ENCODE measurements at places on chromosomes 7 and 10.

DNA sequence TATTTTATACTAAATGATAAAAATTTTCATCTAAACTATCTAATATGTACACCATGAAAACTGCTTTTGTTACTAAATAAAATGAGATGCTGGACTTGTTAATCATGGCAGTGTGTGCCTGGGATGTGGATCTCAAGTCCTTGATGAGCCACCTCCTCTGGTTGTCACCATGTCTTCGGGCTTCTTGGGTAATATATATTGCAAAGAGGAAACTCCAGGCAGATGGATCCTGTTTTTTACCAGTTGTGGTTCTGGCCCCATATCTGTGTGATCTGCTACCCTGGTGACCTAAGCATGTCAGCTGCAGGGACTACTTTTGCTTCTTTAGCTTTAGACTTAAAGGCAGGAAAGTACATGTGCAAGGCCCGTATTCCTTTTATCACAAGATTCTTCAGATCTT is 46.2 kb downstream of the TMEM60 start:
- no peak for DNase-seq

DNA sequence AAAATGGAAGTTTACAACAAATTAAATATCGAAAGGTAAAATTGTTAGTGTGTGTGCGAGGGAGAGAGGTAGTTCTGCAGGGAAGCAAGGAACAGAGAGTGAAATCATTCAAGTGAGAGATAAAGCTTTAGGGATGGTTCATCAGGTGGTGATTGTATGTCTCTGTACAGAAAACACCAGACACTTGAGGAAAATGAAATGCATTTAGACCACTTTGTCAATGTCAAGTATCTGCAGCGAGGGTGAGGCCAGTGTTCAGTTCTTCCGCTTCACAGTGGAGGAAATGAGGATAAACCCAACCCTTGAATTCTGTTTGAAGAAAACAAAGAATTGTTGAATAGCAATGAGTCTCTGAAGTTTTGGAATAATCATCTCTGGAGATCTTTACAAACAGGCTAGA is 14.4 kb upstream of the ITGB1 start:
- DNase-seq, result no peak

DNA sequence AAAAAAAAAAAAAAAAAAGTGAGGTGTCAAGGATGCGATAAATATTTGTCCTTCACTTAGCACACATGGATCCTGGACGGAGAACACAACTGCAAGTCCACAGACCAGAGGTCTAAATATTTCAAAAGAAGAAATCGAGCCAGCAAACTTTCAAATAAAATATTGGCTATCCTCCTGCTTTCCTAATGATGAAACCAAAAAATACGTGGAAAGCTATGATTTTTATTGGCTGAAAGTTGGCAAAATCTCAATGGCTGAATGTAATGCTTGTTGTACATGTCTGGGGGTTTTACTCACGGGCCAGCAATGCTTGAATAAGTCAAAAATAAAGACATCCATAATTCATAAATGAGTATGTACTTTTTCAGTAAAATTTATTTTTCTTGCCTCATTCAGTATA is 19.0 kb upstream of the MGMT start:
- DNase-seq, result no peak

- no peak for DNase-seq
These were observed 16.2 kb downstream of the CHST3 start for GRCh38 chr10:71980181-71981014.

GRCh38 chr10:37860494-37861190 is 3.2 kb upstream of the ZNF248 start:
- no peak for DNase-seq

DNA sequence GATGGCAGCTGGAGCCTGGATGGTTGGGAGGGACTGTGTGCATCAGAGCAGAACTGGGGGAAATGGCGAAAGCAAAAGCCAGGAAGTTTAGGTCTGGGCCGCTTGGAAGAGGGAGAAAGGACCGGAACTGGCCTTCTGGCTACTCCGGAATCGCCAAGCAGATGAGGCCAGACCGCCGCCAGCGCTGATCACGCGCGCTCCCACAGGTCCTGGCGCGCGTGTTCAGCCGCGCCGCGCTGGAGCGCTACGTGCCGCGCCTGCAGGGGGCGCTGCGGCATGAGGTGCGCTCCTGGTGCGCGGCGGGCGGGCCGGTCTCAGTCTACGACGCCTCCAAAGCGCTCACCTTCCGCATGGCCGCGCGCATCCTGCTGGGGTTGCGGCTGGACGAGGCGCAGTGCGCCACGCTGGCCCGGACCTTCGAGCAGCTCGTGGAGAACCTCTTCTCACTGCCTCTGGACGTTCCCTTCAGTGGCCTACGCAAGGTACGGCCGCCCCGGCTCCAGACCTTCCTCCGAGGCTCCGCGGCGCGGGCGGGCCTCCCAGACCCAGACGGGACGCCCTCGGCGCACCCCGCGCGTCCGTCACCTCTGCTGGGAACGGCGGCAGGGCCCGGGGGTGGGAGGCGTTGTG is 2.0 kb downstream of the CYP26C1 start:
- peak; percentile 70 for DNase-seq

- DNase-seq, result no peak
These were observed 233.8 kb upstream of the NEBL start for GRCh38 chr10:21130683-21131442.

DNA sequence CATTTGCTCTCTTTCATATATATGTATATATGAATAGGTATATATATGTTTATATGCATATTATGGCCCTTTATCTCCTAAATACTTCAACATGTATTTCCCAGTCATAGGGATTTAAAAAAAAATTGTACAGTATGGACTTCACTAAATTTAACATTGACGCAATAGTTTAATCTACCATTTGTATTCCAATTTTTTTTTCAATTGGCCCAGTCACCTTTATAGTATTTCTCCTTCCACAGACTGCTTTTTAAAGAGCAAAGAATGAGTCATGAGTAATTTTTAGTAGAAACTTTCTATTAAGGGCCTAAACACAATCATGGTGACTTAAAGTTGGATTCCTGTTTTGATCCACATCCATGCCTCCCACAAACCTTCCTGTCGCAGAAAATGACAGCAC is 20.5 kb downstream of the CCSER2 start:
- DNase-seq, result no peak

DNA sequence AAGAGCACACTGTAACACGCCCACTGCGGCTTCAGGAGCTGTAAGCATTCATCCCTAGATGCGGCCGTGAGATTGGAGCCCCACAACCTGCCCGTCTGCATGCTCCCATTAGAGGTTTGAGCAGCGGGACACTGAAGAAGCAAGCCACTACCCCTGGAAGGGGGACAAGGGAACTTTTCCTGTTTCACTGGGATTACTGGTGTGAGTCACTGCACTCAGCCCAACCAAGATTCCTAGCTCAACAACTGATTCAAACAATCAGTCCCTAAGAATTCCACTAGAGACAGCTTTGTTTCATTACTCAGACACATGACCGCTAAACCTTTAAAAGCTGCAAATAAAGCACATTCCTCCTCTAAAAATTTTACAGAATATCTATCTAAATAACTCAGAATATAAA is 69.8 kb downstream of the ORC5 start:
- no peak for DNase-seq

- DNase-seq, result peak; percentile 55
These were observed at the start of gene RBM20 for GRCh38 chr10:110643653-110644597. Gene RBM20, plus strand, starts transcription at chr10:110644336. Its CDS starts 119 bp downstream, at chr10:110644455.

DNA sequence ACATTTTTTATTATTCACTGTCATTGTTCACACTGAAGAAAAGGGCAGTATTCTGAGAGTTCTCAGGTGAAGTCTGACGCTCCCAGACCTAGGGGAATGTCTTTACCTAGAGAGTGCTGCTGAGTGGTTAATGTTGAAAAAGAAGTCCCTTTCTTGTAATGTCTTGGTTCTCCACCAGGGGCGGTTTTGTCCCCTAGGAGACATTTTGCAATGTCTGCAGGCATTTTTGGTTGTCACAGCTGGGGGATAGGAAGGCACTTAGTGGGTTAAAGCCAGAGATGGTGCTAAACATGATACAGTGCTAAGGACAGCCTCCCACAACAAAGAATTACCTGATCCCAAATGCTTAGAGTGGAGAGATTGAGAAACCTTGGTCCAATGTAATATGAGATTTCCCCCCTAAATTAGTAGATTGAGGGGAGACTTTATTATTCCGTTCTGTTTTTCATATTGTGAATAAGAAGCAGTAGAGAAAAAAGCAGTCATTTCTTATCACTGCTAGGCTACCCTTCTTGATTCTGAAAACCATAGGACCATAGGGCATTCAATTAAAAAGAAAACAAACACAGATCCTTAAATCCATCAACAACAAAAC is 13.1 kb downstream of the UMAD1 start:
- DNase-seq, result peak; percentile 69

GRCh38 chr10:37704566-37704965 is 152.8 kb downstream of the ZNF248 start:
- DNase-seq, result no peak

- no peak for DNase-seq
These were observed 209.9 kb downstream of the BBS9 start for GRCh38 chr7:33339074-33339790.

DNA sequence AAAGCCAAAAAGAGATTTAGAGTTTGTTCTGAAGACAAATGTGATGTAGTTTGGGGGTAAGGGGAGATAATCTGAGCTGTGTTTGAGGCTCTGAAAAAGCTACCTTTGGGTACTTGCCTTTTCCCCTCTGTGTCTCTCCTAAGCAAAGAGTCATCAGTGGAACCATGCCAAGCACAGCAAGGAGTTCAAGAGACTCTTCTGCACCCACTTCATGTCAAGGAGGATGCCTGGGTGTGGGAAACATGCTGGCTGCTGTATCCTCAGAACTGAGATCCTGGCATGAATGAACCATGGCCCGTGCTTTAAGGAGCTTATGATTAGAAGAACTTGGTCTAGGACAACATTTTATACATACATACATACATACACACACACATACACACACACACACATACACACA is 142.9 kb downstream of the NOC3L start:
- no peak for DNase-seq

DNA sequence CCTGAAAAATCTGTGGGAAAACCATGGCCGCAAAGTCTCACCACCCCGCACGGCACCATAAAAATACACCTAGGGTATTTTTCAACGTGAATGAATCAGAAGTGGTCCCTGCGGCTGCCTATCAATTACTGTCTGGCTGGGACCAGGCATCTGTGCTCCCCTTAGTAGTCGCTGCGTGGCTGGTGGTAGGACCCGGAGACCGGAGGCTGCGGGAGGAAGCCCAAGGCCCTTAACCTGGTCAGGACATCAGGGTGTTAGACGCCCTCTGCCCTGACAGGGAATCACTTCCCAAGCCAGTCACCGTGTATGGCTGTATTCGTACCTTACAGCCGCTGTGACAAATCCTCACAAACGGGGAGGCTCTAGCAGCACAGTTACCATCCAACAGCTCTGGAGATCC is 141.5 kb upstream of the PPP2R2D start:
- DNase-seq, result no peak

DNA sequence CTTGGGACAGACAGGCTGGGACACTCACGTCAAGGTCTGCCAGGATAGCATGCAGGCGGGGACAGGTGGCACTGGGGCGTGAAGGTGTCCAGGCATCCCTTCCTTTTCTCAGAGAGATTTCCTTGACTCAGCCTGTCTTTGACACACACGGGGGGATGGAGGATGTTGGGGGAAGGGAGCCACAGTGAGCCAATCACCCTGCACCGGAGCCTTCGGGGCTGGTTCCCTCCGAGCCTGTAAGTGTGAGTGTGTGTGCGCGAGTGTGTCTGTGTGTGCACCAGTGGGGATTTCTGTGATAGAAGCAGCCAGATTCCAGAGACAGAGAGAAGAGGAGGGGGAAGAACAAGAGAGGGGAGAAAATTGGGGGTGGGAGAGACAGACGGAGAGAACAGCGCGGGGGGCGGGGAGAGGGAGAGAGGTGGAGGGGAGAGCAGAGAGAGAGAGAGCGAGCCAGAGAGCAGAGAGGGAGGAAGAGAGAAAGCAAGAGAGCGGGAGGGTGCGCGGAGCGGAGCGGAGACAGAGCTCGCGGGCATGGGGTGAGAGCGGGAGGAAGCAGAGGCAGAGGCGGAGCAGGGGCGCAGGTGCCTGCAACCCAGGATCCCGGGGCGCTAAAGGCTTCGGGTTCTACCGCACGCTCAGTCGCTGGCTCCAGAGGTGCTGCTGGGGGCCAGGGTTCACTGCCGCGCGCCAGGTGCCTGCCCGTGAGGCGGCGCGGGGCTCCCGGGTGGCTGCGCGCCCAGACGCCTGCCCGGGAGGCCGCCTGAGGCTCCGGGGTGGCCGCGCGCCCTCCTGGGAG is 466 bp upstream of the GPR26 start:
- DNase-seq, result peak; percentile 41

GRCh38 chr7:44965441-44965903 is 13.3 kb downstream of the MYO1G start:
- no peak for DNase-seq

- DNase-seq, result peak; percentile 58
These were observed 96.4 kb downstream of the FAS start for GRCh38 chr10:89086801-89087521.

Measured in WTC11 (cell line).